ENCODE measurements at places on chromosomes 13 and 19. TPM values are rescaled to one million over a fixed set of nuclear protein-coding genes. Genes with fewer than 3 reads are reported as not detected.

- peak overlapping the region; percentile 31 for H3K27ac ChIP-seq
- peaks cover 42% of the 10 kb centered on the region for H3K27me3 ChIP-seq
- H3K36me3 ChIP-seq: no peaks in the 10 kb centered on the region
- H3K4me1 ChIP-seq: peaks cover 3% of the 10 kb centered on the region
These were observed 10.1 kb upstream of the TPRX2 start for GRCh38 chr19:47848823-47849473.

DNA sequence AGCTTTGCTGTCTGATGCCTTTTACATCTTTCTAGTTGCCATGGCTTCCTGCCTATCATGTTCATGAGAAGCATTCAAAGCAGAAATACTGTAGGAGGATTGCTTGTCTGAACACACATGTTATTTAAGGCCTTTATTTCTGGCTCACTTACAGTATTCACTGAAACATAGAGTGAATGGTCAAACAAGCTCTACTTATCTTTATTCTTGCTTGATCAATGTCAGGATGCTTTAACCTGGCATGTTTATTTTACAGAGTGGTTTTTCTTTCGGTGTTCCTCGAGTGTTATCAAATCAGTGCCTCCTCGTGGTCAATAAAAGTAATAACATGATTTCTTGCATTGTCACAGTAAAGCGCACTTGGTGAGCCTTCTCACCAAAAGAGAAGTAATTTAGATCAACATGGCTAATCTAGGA lies 73.5 kb upstream of the PCDH17 start:
- no peak for DNase-seq
- H3K4me3 ChIP-seq: no peak overlapping the region
- H3K36me3 ChIP-seq: no peaks in the 10 kb centered on the region
- H3K4me1 ChIP-seq: peaks cover 2% of the 10 kb centered on the region

- peaks cover 46% of the 10 kb centered on the region for H3K27me3 ChIP-seq
- H3K4me1 ChIP-seq: peaks cover 3% of the 10 kb centered on the region
- no peaks in the 10 kb centered on the region for H3K36me3 ChIP-seq
- peak; percentile 78 for DNase-seq
- no peak overlapping the region for H3K4me3 ChIP-seq
- no peak overlapping the region for H3K27ac ChIP-seq
These were observed 297.3 kb downstream of the ZNF536 start for GRCh38 chr19:30669329-30670010.

GRCh38 chr19:31666126-31666525 lies 316.9 kb upstream of the TSHZ3 start:
- no peak overlapping the region for H3K4me3 ChIP-seq
- no peaks in the 10 kb centered on the region for H3K36me3 ChIP-seq

DNA sequence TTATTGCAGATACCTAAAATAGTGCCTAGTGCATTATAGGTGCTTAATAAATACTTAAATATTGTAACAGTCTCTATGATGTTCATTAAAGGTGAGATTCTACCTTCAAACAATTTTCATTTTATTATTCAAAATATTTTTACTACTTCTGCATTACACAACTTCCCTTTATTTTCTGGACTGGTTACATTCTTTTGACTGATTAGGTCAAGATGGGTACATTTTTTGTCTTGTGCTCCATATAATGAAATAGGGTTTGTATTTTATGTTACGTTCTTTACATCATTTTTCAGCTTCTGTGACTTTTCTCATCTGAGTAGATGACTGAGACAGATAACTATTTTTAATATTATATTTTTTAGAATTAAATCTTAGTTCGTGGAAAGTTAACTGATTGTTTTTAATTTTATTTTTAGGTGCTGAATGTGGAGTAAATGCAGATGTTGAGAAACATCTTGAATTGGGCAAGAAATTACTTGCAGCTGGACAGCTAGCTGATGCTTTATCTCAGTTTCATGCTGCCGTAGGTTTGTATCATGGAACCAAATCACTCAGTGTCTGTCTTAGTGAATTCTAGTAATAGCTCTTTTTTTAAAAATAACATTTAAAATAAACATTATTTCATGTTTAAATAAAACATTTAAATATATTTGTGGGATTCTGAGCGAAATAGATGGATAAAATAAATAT lies 32.0 kb downstream of the DNAJC3 start:
- H3K27ac ChIP-seq: no peak overlapping the region
- H3K4me3 ChIP-seq: no peak overlapping the region
- no peak for DNase-seq
- H3K4me1 ChIP-seq: no peaks in the 10 kb centered on the region

- H3K36me3 ChIP-seq: peaks cover 10% of the 10 kb centered on the region
- H3K4me1 ChIP-seq: no peaks in the 10 kb centered on the region
- no peak for DNase-seq
These were observed 9.6 kb downstream of the FSD1 start for GRCh38 chr19:4313847-4314490.

DNA sequence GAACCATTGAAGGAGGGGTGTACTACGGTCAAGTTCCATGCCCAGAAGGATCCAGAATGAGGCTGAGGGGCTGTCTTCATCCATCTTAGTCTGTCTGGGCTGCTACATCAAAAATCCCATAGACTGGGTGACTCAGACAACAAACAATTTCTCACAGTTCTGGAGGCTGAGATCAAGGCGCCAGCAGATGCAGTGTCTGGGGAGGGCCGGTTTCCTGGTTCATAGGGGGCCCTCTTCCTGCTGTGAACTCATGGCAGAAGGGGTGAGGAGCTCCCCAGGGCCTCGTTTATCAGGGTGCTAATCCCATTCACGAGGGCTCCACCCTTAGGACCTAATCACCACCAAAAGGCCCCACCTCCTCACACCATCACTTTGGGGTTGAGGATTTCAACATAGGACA lies 14.7 kb upstream of the KCTD15 start:
- H3K27me3 ChIP-seq: peaks cover 50% of the 10 kb centered on the region
- H3K36me3 ChIP-seq: no peaks in the 10 kb centered on the region
- DNase-seq: no peak
- peak overlapping the region; percentile 68 for H3K27ac ChIP-seq
- peaks cover 9% of the 10 kb centered on the region for H3K4me1 ChIP-seq

- H3K4me3 ChIP-seq: no peak overlapping the region
- no peak overlapping the region for H3K27ac ChIP-seq
- H3K27me3 ChIP-seq: no peaks in the 10 kb centered on the region
- no peaks in the 10 kb centered on the region for H3K36me3 ChIP-seq
These were observed 15.2 kb downstream of the PLEKHF1 start for GRCh38 chr19:29680447-29680846.

DNA sequence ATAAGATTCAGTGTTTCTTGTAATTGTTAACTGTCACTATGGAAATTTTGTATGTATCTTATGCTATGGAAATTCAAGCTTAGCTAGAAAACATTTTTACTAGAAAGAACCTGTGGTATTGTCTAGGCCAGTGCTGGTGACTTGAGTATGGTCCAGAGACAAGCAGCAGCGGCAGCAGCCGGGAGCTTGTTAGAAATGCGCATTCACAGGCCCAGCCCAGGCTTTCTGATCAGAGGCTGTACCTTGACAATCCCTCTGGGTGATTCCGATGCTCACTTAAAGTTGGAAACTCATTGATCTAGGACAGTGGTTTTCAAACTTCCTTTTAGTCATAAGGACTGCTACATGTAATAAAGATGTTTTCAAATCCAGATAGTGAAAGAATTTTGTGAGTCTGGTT lies 287.4 kb downstream of the SHISA2 start:
- no peak overlapping the region for H3K4me3 ChIP-seq
- no peak overlapping the region for H3K27ac ChIP-seq
- no peaks in the 10 kb centered on the region for H3K36me3 ChIP-seq
- H3K4me1 ChIP-seq: no peaks in the 10 kb centered on the region
- DNase-seq: no peak

DNA sequence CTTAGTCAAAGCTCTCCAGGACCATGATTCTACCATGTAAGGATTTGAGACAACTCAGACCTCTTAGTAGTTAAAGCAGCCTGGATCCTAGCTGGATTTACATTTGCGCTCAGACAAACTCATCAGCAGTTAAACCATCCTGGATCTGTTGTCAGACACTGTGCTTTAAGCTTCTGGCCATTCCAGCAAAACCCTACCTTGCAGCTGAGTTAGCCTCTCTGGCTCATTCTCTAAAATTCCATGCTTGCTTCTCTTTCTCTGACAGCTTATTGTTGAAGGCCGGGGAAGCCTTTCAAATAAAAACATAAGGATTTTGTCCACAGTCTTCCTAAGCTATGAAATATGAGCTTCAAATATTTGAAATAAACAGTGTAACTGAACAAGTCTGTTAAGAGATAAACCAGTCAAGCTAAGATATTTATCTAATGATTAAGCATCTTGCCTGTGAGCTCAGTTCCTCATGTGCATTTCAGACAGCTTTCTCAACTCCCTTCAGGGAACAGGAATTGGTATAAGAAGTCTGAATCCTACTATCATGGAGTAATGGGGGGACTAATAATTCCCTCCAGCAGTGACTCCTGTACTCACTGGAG lies 89.3 kb downstream of the SLAIN1 start:
- no peak overlapping the region for H3K4me3 ChIP-seq
- no peak for DNase-seq
- no peaks in the 10 kb centered on the region for H3K27me3 ChIP-seq
- H3K36me3 ChIP-seq: peaks cover 1% of the 10 kb centered on the region
- no peak overlapping the region for H3K27ac ChIP-seq
- no peaks in the 10 kb centered on the region for H3K4me1 ChIP-seq

DNA sequence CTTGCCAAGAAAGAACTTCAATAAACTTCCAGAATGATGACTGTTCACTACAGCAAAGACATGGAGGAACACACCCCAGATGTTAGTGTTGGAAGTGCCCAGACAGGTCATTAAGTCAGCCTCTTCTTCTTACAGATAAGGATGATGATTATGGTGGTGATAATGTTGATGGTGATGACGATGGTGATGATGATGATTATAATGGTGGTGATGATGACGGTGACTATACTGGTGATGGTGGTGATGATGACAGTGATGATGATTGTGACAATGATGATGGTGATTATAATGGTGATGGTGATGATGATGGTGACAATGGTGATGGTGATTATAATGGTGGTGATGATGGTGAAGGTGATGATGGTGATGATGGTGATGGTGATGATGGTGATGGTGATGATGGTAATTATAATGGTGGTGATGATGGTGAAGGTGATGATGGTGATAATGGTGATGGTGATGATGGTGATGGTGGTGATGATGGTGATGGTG lies 8.4 kb downstream of the C13orf46 start:
- no peaks in the 10 kb centered on the region for H3K36me3 ChIP-seq
- DNase-seq: no peak
- no peak overlapping the region for H3K27ac ChIP-seq

Gene ZNF222
- 10.0 TPM for total RNA-seq

Gene GIPR
- total RNA-seq: 27.2 TPM

Gene DLEU7
- 0.50 TPM for total RNA-seq

Gene FRY
- total RNA-seq: 14.3 TPM

Gene DACT3
- total RNA-seq: 2.6 TPM

Gene CD70
- total RNA-seq: not detected

Gene KLK10
- total RNA-seq: not detected
